ENCODE measurements at places on chromosomes 3 and 15.

DNA sequence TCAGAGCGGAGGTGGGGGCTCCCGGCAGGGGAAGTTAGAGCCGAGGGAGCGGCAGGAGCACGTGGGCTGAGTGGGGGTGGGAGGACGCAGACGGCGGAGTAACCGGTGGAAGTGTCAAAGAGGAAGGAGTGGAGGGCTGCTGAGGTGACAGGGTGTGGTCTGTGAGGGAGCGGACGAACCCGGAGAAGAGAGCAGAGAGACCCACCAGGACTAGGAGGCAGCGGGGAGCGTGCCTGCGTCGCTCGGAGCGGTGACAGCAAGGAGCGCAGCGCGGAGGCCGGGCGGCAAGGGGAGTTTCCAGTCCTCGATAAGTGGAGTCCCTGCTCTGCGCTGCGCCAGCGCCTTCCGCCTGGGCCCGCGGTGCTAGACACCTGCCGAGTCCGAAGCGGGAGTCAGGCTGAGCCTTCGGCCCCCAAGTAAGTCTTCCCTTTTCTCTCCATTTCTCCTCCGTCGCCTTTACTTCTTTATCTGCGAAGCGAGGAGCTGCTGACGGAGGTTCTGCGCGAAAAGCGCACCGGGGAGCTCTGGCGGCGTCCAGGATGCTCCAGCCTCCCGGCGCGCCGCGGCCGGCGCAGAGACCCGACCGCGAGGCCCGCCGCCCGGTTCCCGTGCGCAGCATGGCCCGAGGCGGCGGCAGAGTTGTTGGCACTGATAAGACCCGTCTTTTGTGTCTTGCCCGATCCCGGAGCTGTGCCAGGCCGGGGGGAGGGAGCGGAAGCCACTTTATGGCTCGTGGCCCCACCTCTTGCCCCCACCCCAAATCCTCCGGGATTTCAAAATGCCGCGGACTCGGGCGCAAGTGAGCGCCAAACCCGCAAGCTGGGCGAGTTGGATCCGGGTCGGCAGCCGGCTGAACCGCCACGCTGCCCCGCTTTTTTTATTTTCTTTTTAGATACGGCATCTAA, 533.0 kb upstream of the SEMA6D start:
- DNase-seq: peak; percentile 8

- no peak for DNase-seq
Observed at GRCh38 chr3:185631508-185632206, 45.6 kb downstream of the SENP2 start.

DNA sequence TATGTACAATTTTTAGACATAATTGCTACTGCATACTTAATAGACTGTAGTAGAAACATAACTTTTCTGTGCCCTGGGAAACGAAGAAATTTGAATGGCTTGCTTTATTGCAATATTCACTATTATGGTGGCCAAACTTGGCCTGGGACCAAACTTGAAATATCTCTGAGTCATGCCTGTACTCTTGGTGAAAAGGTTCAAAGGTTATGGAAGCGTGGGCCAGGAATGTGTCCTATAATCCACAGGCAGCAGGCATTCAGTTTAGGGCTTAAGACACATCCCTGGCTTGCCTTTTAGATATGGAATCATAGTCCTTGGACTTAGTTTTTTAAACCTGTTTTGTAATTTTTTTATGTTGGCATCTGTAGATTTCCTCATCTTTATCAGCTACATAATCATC, 124.3 kb downstream of the LRIG1 start:
- DNase-seq: no peak

DNA sequence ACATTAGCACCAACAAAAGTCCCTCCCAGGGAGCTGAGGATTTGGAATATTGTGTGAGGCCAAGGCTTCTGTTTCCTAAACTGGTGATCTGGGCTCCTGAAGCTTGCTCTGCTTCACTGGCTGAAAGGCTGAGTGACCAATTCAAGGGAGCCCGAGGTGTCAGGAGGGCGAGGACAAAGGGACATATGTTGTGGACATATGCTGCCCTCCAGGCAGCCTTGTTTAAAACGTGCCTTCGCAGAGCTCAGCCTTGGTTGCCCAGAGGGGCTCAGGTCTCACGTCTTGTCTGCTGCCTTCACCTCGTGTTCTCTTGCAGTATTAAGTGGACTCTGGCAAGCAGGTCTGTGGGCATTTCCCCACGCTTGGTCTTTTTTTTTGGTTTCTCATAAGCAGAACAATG, 7.0 kb downstream of the SLCO3A1 start:
- DNase-seq: no peak

DNA sequence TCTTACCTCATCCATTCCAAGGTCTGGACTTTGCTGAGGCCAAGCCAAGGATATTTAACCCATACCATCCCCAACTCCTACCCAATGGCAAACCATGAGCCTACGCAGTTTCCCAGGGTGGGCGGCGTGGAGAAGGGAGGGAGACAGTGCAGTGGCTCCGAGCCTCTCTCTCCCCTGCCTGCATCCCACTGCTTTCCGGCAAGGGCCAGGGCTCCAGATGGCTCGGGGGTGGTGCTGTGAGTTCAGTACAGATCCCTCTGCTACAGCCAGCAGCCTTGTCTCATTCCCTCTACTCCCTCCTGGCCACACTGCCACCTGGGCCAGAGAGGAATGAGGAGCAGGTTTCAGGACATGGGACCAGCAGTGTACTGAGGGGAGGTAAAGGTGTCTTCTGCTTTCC, 44.3 kb upstream of the APEH start:
- DNase-seq: no peak
